ENCODE measurements at places on chromosomes 6 and 20. TPM values are rescaled to one million over a fixed set of nuclear protein-coding genes. Genes with fewer than 3 reads are reported as not detected.

Gene MAPK13
- total RNA-seq, result 1.8 TPM

Gene PAQR8
- 6.2 TPM for total RNA-seq

Gene XPO5
- total RNA-seq, result 72.6 TPM

Gene CD40
- 71.6 TPM for total RNA-seq

Gene PRL
- total RNA-seq, result not detected

Gene WFDC10B
- total RNA-seq, result not detected

DNA sequence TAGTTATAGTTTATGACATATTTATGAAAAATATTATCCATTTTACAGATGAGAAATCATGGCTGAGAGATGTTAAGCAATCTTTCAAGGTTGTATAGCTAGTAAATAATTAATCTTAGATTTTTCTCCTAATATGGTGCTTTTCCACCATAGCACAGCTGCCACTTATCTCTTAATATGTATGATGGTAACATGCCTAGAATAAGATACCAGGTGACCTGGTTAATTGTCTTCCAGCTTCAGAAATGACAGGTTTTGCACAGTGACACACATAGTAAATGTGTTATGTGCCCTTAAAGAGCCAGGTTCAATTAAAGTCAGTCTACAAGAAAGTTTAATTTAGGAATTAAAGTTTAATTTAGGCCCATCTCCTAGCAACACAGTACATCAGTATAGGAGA lies 14.8 kb downstream of the TUBB2A start:
- no peak for DNase-seq

DNA sequence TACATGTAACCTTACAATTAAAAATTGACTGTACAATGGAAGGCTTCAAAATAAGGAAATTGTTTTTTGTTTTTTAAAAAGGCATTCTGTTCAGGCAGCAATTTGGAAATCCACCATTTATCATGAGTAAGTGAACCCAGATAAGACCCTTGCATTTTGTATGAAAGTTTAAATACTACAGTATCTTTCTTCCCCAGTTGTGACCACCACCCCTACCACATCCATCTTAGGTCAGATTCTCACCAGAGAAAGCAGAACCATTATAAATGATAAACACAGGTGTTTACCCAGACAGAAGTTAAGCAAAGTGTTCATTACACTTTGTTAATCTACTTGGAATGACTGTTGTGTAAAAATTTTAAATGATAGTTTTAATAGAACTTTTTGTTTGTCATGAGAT lies 20.2 kb downstream of the SENP6 start:
- DNase-seq, result no peak

- peak; percentile 49 for DNase-seq
Measured at GRCh38 chr20:47503685-47504084, 2.0 kb downstream of the NCOA3 start.

DNA sequence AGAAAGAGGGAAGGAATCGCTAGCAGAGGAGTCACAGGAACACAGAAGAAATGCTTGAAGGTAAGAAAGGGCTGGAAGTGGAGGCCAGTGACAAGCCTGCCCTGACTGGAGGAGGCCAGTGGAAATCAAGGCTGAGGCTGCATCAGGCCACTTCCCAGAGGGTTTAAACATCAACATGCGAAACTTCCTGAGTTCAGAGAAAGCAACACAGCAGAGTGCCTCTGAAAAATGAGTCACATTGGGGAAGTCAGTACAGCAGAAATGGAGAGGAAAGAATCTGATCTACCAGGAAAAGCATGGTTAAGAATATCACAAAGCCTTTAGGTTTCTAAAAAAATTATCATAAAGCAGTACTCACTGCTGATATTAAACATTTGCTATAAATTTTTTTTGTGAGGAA lies 23.3 kb downstream of the NAPB start:
- DNase-seq, result no peak
